Activated naive CD4-positive, alpha-beta T cell treated with anti-CD3 and anti-CD28 coated beads for 36 hours (primary cell): ENCODE measurements at places on chromosomes 6 and 20. TPM values are rescaled to one million over a fixed set of nuclear protein-coding genes. Genes with fewer than 3 reads are reported as not detected.

Gene OXT
- total RNA-seq = not detected

DNA sequence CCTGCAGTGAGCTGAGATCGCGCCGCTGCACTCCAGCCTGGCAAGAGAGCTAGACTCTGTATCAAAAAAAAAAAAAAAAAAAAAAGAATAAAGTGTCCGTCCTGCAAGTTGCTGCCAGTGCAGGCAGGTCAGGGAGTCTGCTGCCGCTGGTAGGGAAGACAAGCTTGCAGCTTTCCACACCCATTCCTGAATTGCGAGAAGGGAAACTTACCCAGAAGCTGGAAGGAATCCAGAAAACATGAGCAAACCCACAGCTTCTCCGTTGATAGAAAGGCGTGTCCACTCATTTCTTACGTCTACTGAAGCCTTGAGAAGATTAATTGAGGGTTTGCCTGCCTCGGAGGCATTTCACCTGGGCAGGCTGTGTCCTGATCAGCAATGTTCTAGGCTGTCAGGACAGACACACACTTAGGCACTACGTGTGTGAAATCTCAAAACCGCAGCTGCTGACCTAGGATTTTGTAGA lies 61.6 kb upstream of the DSP start:
- DNase-seq = no peak

DNA sequence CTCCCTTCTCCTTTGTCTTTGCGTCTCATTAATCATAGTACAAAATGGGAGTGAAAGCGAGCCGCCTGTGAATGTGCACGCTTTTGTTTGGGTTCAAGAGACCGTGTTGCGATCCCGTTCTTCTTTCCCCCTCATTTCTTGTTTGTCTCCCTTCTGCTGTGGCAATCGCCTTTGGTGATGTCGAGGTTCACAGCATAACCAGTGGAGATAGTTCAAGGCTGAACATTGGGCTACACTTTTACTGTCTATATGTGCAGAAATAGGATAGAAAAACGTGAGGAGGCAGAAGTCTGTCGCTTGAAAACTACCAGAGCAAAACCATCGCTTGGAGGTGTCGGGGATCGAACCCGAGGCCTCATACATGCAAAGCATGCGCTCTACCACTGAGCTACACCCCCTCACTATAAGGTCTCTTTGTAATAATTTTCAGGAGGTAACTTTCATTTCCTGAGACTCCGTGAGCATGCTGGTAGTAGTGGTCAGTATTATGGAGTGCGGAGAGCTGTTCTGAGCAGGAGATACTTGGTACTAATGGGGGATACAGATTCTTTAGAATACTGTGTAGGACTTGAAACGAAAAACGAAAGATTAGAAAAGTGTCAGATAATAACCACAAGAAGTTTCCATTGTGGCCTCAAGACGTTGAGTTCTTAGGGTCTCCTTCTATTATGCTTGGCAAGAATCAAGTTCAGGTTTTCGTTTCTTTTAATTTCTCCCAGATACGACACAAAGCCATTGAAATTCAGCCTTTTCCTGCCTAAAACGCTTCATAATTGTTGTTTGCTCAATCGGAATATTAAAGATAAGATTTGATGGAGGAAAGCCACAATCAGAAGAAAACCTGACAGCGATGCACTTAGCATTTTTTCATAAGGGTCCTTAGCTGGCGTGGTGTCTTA lies 106.6 kb downstream of the TRIM27 start:
- peak; percentile 50 for DNase-seq

- no peak for DNase-seq
Measured at GRCh38 chr6:39430446-39430845, 107.9 kb upstream of the KCNK16 start.

- no peak for DNase-seq
Measured at GRCh38 chr20:51985013-51985415, 182.7 kb upstream of the SALL4 start.
